ENCODE measurements at places on chromosomes 11 and 22.

GRCh38 chr11:59676205-59676604 lies 7.4 kb upstream of the PATL1 start:
- DNase-seq, result no peak

- DNase-seq, result no peak
These were observed 219.9 kb downstream of the HIPK3 start for GRCh38 chr11:33476945-33477606.

GRCh38 chr11:58652726-58653280 lies 30.3 kb downstream of the CNTF start:
- DNase-seq, result no peak

DNA sequence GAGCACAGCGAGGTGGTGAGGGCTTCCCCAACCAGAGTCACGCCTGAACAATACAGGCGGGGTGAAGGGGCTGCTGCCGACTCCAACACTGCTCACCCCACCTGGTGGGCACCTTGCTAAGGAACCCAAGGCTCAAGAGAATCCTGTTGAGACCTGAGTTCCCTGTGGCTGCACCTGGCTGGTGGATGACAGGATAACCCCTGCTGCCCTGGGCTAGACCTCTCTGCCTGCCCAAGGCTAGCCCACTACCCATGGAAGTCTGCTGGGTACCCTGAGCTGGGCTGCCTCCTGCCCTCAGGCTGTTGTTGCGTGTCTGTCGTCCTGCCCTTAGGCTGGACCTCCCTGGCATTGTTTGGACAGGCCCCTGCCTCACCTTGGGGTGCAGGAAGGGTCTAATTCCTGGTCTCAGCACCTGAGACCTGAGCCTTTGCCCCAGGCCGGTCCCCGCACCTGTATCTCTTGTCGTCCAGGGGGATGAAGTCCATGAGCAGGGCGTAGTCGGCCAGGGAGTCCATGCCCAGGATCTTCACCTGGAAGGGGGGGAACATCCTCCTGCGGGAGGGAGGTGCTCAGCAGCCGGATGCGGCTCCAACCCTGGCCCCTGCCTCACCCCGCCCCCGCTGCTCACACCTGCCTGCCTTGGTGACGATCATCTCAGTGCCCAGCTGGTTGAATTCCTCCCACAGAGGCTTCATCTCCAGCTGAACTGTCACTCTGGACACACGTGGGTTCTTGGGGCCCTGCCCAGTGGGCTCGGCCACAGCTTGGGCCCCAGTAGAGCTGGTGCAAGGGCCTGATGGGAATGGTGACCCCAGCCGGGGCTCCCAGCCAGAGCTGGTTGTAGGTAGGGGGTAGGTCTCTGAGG lies 4.9 kb upstream of the NUDT8 start:
- DNase-seq, result no peak

GRCh38 chr11:76209375-76209972 lies 3.2 kb upstream of the WNT11 start:
- no peak for DNase-seq
